ENCODE measurements at places on chromosomes 4 and X.
A peak's percentile ranks its signal among the peaks of the same experiment; 100 is the strongest.

DNA sequence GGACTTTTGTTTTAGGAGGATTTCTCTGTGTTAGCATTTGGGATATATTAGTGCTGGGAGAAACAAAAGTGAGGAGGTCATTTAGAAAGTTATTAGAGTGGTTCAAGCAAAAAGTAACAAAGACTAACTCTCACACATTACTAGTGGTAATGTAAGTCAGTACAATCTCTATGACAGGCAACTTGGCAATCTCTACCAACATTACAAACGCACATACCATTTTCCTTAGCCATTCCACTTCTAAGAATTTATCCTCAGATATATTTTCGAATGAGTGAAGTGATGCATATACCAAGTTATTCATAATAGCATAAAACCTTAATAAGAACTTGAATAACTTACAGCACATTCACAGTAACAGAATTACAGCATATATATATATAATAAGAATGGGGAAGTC lies 146.2 kb downstream of the PRSS12 start:
- no peak for DNase-seq

DNA sequence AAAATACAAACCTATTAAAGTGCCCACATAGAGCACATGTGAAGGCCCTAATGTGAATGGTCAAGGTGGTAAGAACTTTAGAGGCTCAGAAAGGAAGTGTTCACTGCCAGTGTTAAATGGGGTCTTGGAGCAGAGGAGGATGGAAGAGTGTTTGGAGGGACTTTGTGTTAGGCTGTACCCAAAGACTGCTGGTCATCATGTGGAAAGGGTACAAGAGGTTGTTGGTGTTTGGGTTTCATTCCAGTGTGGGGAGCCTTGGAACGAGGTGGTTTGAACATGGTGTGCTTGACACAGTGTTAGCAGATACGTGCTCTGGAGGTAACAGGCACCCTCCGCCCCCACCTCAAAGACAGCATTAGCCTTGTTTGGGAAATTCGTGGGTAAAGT lies 73.1 kb downstream of the RAPGEF2 start:
- DNase-seq: no peak

DNA sequence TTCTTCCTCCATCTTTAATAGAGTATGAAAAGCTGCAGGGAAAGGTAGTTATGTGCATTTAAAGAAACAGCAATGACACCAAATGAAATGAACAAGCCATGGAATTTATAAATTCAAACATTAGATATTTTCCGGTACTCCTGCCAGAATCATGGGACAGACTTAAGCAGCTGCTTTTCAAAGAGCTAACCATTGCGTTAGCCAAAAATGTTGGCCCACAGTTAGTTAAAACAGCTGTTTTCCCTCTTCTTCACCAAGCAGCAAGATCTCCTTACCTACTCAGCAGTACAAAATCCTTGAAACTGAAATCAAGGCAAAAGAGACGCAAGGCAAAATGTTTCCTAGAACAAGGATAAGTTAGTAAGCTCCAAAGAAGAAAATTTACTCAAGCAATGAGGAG lies 64.0 kb downstream of the MANBA start:
- DNase-seq: no peak

- no peak for DNase-seq
Observed at GRCh38 chr4:75658876-75659275, 14.3 kb downstream of the G3BP2 start.

GRCh38 chr4:84031401-84031800 lies 467.7 kb downstream of the NKX6-1 start:
- no peak for DNase-seq

- no peak for DNase-seq
Observed at GRCh38 chrX:56588397-56589188, 25.2 kb downstream of the UBQLN2 start.

DNA sequence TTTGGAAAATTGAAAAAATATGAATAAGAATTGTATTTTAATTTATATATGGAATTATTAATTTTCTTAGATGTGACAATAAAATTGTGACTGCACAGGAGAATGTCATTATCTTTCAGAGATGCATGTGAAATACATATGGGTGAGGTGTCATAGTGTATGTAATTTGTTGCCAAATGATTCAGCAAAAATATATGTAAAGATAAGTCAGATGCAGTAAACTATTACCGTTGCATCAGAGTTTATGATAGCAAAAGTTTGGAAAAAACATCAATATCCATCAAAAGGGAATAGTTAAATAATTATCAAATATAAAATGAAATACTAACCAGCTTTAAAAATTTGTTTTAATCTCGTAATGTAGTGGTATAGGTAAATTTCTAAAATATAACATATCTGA lies 10.4 kb upstream of the SLC7A11 start:
- no peak for DNase-seq

- no peak for DNase-seq
Observed at GRCh38 chr4:37138789-37139188, 105.8 kb upstream of the NWD2 start.

GRCh38 chr4:104749062-104749461 lies 254.4 kb upstream of the CXXC4 start:
- no peak for DNase-seq

GRCh38 chr4:66266035-66266434 lies 595.7 kb upstream of the EPHA5 start:
- no peak for DNase-seq

GRCh38 chr4:96260064-96260682 lies 420.3 kb downstream of the PDHA2 start:
- DNase-seq: no peak

DNA sequence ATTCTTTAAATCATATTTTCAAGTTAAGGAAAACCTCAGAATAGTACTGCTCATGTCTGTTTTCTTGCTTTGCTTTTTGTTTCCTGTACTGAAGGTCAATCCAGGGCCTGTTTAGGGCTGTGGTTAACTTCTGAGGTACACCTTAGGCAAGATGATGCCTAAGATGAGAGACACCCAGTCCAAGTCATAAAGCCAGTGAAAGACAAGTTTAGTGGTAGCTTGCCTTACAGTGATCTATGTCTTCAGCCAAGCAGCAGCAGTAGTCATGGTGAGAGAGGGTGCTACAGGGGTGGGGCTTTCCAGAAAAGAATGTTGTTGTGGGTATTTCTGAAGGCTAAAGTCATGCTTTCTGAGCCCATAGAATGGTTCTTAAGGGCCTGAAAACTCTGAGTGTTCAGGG lies 173.7 kb downstream of the VSIG4 start:
- DNase-seq: no peak

- DNase-seq: no peak
Observed at GRCh38 chr4:3287972-3288570, 4.8 kb upstream of the RGS12 start.

- no peak for DNase-seq
Observed at GRCh38 chr4:99848591-99849001, 32.0 kb downstream of the DAPP1 start.

GRCh38 chrX:71154196-71154595 lies 9.6 kb downstream of the NLGN3 start:
- no peak for DNase-seq

- DNase-seq: no peak
Observed at GRCh38 chr4:154615211-154615610, 2.8 kb upstream of the FGG start.

GRCh38 chrX:81377329-81377728 lies 175.4 kb downstream of the SH3BGRL start:
- DNase-seq: peak; percentile 29

DNA sequence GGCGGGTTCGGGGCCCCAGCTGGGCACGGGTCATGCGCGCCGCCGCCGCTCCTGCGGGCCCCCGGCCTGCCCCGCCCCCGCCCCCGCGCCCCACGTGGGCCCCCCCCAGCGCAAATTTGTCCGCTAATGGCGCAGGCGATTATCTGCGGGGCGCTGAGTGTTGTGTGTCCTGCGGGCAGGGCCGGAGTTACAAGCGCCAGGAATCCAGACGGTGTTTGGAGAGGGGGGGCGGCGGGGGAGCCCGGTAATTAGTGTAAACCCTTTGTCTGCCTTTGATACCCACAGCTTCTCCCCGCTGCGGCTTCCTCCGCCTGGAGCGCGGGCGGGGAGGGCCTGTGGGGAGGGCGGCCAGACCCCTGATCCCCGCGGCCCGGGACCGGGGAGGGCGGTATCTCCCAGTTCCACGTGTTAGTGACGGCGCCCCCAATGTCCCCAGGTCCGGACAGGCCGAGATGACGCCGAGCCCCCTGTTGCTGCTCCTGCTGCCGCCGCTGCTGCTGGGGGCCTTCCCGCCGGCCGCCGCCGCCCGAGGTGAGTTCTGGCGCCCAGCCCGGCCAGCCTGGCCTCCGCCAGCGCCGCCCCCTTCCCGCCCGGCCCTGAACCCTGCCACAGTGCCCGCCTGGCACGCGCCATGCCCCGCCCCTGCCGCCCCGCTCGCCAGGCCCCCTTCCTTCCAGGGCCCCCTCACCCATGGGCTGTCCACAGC lies 761 bp downstream of the FGFRL1 start:
- DNase-seq: no peak

DNA sequence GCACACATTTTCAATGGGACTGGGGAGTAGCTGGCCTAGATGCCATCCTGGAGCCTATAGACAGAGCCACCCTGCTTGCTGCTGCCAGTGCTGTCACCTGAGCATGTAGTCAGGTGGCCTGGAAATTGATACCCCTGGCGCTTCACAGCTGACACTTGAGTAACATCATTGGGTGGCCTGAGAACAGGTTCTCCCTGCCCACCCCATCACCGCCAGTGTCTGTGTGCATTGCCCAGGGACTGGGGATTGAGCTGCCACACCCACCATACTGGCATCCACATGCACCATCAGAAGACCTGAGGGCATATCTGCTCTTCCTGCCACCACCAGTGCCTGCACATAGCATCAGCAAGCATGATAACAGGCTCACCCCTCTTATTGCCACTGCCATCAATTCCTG lies 1142.9 kb upstream of the PABPC4L start:
- no peak for DNase-seq

GRCh38 chr4:21470535-21470934 lies 478.0 kb downstream of the KCNIP4 start:
- DNase-seq: no peak

DNA sequence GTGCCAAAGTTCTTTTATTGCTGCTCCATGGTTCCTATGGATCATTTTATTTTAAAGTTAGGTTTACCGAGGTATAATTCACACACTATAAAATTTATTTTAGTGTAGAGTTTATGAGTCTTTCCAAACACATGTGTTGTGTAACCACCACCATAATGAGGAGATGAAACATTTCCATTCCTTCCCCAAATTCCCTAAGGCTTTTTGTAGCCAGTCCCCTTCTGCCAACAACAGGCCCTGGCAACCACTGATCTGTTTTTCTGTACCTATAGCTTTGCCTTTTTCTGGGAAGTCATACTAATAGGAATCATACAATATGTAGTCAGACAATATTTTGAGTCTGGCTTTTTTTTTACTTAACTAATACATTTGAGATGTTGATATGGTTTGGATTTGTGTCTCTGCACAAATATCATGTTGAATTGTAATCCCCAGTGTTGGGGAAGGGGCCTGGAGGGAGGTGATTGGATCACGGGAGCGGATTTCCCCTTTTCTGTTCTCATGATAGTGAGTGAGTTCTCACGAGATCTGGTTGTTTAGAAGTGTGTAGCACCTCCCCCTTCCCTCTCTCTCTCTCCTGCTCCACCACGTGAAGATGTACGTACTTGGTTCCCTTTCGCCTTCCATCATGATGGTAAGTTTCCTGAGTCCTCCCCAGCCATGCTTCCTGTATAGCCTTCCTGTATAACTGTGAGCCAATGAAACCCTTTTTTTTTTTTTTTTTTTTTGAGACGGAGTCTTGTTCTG lies 59.6 kb upstream of the DHX15 start:
- DNase-seq: no peak

DNA sequence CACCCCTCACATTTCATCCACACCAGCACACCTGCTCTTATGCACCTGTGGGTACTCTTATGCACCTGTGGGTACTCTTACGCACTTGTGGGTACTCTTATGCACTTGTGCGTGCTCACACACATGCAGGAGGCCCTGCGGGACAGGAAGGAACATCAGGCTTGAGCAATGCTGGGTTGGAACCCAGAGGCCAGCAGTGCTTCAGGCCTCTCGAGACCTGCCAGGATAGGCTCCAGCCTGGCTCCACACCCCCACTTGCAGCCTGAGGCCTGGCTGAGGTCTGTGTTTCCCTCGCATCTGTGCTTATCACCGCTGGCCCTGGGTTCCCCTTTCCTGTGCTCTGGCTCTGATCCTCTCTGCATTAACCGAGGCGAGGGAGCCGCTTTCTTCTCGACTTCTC lies 34.7 kb downstream of the SORCS2 start:
- DNase-seq: no peak

GRCh38 chrX:41722816-41723618 lies 964 bp upstream of the GPR82 start:
- DNase-seq: no peak

DNA sequence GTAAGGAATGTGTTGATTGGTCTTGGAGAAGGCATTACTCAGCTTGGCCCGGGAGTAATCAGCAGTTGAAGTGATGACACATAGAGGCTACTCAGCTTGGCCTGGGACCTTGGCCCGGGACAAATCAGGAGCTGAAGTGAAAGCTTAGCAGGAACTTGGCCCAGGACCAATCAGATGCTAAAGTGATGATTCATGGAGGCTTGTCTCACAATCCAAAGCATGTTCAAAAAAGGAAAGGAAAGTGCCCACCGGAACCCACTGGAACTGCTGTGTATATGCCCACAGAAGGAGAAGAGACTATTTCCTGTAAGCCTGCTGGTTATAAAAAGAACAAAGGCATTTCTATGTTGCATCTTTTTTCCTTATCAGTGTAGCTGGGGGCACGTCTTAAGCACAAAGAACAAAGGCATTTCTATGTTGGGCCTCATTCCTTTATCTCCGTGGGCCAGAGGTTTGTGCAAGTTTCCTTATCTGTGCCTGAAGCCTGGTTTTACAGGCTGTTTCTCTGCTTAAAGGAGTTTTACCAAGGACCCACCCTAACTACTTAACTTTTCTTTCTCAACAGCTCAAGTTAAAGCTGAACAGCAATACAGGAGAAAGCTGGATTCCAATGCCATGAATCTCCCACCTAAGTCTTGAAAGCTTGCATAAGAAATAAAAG lies 1176.7 kb downstream of the NLGN4X start:
- DNase-seq: no peak

- no peak for DNase-seq
Observed at GRCh38 chr4:44978020-44978419, 251.7 kb upstream of the GNPDA2 start.

GRCh38 chrX:9737363-9737762 lies 28.3 kb downstream of the GPR143 start:
- no peak for DNase-seq

DNA sequence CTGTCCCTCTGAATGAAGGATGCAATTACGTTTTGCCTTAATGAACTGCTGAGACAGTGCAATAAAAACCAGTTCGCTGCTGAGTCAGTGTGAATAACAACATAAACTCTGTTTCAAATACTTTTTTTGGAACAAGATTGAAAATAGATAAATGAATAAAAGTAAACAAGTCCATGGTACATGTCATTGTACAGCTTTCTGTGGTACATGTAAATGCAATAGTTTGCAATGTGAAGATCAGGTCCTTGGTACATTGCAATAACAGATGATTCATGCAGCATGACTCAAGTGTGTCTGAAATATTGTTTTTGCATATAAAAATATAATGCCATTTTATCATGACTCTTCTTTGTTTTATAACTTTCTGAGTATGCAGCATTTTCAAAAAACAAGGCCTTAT lies 193.4 kb upstream of the PACRGL start:
- DNase-seq: peak; percentile 20

Data from AG08395 (cell line).